Activated T-cell treated with anti-CD3 and anti-CD28 coated beads, Interleukin-2, amount 50 U/mL, for 72 hours (primary cell): ENCODE measurements at places on chromosomes 2 and 18. TPM values are rescaled to one million over a fixed set of nuclear protein-coding genes. Genes with fewer than 3 reads are reported as not detected.

The SPATA3 gene
- total RNA-seq: 1.9 TPM

- DNase-seq: no peak
Measured at GRCh38 chr2:219644801-219645480, 17.5 kb downstream of the SLC4A3 start.

GRCh38 chr2:176067589-176068418 lies 16.0 kb downstream of the EVX2 start:
- DNase-seq: no peak

The DNAH7 gene
- 0.02 TPM for total RNA-seq

- no peak for DNase-seq
Measured at GRCh38 chr2:169303579-169304305, 58.6 kb downstream of the LRP2 start.
